IPS DF 6.9 (cell line): ENCODE measurements at places on chromosomes 3 and 15.

- DNase-seq, result no peak
- H3K36me3 ChIP-seq, result peaks cover 8% of the 10 kb centered on the region; the same call in 1 of the 2 replicates
- H3K4me3 ChIP-seq, result peak overlapping the region; percentile 31; the same call in 1 of the 2 replicates
- H3K4me1 ChIP-seq, result peaks cover 5% of the 10 kb centered on the region
- H3K27me3 ChIP-seq, result no peaks in the 10 kb centered on the region
These were observed 636 bp upstream of the EIF1B start for GRCh38 chr3:40308725-40309417.

GRCh38 chr15:96076350-96076749, 254.2 kb upstream of the NR2F2 start:
- H3K4me1 ChIP-seq, result no peaks in the 10 kb centered on the region
- no peaks in the 10 kb centered on the region for H3K36me3 ChIP-seq

DNA sequence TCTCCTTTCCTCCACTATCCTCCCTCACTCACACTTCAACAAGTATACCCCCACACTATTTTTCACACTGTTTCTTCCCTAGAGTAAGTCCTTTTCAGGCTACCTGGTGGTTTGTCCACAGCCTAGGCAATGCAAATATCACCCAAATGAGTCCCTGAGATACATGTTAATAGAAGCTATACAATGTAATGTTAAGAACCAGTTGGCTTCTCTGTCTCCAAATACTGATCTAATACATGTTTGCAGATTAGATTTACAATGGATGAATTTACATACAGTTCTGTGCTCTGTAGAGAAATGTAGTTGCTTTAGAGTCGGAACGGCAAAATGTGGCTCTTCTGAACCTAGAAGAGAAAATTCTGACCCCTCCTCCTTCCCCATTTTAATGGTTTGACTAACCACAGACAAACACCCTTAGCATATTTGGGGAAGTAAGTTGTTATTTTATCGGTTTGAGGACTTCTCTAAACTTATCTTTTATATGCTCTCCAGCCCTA, 63.6 kb upstream of the MBNL1 start:
- no peaks in the 10 kb centered on the region for H3K27me3 ChIP-seq
- H3K4me1 ChIP-seq, result peaks cover 1% of the 10 kb centered on the region; the same call in 1 of the 2 replicates
- H3K27ac ChIP-seq, result no peak overlapping the region
- no peak for DNase-seq

GRCh38 chr3:40990062-40990456, 209.2 kb upstream of the CTNNB1 start:
- H3K27ac ChIP-seq, result no peak overlapping the region
- DNase-seq, result no peak
- no peak overlapping the region for H3K4me3 ChIP-seq
- H3K4me1 ChIP-seq, result no peaks in the 10 kb centered on the region
- H3K27me3 ChIP-seq, result no peaks in the 10 kb centered on the region
- no peaks in the 10 kb centered on the region for H3K36me3 ChIP-seq

- H3K4me3 ChIP-seq, result no peak overlapping the region
- no peaks in the 10 kb centered on the region for H3K27me3 ChIP-seq
- DNase-seq, result no peak
- H3K4me1 ChIP-seq, result no peaks in the 10 kb centered on the region
- H3K27ac ChIP-seq, result no peak overlapping the region
- H3K36me3 ChIP-seq, result no peaks in the 10 kb centered on the region
These were observed 89.6 kb downstream of the CHST2 start for GRCh38 chr3:143208976-143209714.
